ENCODE measurements at places on chromosomes 2 and 18.

DNA sequence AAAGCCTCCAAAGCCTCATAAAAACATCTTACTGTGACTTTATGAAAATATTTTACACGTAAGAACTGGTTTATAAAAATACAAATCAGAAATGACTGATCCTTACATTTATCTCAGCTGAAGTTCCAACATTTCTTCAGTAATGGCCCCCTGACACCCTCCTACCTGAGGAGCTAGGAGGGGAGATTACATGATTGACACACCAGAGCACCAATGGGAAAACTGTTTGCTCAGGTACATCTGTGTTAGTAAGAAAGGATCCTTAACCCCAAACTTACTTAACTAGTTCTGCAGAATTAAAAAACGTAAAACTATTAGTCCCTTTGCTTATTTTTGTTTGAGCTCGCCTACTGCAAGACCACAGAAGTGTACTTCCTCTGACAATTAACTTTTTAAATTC lies 27.0 kb downstream of the ENOSF1 start:
- DNase-seq: no peak

- no peak for DNase-seq
Measured at GRCh38 chr18:48667276-48668254, 128.7 kb downstream of the CTIF start.

- no peak for DNase-seq
Measured at GRCh38 chr2:233414777-233415570, 60.7 kb downstream of the DGKD start.

DNA sequence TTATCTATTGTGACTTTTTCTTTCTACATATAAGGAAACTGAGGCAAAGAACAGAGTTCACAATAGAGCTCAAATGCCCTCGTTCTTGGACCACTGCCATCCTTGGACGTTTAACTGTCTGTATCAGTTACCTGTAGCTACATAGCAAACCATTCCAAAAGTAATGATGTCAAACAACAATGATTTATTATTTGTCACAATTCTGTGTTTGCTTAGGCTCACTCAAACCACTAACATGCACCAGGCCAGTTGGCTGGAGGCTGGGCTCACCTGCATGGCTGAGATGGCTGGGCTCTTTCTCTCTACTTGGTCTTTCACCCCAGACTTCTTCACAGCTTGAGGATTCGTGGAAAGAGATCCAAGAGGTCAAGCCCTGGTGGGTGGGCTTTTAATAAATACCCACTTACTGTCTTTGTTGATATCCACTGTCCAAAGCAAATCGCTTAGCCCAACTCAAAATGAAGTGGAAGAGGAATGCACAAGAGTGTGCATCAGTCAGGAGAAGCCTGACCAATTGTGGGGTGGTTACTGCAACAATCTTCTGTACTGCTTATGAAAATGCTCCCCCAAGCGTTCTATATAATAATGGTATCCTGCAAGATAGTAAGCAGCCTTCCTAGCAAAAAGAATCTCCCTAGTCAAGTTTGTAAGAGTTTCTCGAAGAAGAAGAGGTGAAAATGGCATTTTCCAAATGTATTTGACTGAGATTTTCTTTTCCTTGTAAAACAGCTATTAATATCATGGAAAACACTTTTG lies 163.5 kb upstream of the NT5C1B start:
- DNase-seq: no peak

- DNase-seq: no peak
Measured at GRCh38 chr18:73908323-73908722, 239.3 kb downstream of the FBXO15 start.

DNA sequence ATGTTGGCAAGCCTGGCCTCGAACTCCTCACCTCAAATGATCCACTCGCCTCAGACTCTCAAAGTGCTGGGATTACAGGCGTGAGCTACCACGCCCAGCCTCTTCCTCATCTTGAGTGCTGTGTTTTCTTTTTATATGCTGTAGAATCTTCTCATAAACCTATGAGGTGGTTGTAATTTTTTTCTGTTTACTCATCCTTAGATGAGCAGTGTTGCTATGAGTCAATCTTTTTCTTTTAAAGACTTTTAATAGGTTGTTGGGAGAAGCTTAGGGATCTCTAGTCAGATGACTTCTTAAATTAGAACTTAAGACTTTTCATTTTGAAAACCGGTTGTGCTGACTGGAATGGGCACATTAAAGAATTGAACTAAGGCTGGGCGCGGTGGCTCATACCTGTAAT lies 8.7 kb upstream of the AAK1 start:
- DNase-seq: no peak

DNA sequence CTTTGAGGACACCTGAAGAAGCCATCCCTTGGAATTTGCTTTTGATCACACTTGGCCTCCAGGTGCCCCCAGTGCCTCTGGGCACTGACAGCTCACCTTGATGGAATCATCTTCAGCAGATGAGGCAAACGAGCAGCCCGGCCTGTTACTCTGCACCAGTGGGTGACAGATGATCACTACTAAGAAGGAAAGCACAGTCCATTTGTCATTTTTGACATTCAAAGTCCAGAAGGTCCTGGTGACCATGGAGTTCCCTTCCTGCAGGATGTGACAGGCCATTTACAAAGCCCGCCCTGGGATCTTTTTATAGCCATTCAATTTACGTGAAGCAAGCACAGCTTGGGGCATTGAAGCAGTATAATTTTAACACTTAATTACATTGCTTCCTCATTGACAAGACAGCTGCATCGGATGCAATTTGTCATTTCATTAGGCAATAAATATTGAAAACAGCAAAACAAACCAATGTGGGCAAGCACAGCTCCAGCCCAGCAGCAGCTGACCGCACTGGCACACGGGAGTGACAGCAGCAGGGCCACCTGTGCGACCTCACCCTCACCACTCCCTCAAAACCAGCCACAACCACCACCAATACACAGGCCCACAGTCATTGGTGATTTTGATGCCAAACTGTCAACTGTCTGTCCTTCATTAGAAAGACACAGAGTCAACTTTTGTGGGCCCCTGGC lies 76.0 kb upstream of the SLC66A3 start:
- no peak for DNase-seq

DNA sequence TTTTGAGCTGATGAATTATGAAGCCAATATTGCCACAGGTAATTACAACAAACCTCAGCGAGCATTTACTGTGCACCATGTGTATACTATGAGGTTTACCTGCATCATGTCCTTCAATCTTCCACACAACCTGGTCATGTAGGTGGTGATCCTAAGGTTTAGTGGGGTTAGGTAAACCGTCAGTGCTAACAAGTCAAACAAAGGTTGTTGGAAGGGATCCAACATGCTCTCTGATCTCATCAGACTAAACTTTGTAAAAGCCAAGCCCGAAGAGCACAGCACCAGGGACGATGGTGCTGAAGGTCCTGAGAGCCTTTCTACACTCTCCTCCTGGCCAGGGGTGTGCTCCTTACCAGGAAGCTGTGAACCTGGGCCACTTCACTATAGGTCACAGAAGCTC lies 29.4 kb downstream of the SH3YL1 start:
- no peak for DNase-seq

- no peak for DNase-seq
Measured at GRCh38 chr2:88808652-88809051, 117.2 kb downstream of the RPIA start.

DNA sequence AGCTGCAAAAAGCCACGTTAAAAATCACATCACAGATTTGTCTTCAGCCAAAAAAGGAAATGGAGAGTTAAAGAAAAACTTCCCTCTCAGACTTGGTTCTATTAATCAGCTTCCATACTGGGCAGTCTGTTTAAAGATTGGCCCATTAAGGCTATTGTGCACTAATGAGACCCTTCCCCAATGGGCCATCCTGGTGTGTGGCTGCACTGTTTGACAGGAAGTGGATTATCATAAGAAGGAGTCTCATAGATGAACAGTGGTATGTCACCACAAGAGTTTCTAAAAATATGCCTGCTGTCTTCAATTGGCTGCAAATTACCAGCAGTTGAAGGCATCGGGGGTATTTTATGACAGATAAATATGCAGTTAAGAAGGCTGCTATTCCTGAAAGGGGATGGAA lies 247.6 kb upstream of the THSD7B start:
- no peak for DNase-seq

DNA sequence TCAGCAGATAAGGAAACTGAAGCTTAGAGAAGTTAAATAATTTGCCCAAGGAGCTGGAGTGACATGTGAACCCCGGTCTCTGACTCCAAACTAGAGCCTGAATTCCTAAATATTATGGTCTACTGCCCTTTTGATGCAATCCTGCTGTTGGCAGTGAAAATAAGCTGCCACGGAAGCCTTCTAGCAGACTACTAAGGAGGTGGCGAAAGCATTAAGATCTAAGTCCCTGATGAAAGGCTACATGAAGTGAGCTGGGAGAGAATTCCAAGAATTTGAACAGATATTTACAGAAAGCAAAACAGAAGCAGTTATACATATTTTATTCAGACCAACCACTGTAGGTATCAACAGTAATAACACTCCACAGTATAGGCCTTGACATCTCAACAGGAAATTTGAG lies 28.1 kb downstream of the TRMT61B start:
- no peak for DNase-seq

DNA sequence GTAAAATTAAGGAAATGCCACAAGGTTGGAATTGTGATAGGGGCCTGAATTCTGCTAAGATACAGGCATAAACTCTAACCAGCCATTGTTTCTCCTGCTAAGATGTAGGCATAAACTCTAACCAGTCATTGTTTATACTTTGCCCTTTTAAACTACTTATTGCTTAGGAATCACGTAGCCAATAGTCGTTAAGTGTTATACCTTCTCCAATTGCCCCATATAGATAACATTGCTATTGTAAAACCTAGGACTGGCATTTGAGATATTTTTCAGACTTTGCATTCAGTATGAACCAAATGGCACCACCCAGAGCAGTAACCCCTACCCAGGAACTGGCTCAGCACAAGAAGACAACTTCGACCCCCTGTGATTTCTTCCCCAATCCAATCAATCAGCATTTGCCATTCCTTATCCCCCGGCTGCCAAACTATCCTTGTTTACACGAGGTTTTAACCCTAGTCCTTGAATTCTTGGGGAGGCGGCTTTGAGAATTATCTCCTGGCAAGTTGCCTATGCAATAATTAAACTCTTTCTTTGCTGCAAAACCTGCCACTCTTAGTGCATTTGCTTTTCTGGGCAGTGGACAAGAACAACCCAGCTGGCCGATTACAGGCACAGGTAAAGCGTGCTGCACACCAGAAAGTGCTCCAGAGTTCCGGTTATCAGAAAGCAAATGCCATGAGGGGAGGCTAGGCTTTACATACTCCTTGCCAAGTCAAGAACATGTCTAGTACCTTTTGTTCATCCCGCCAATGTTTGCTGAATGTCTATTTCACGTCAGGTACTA lies 167.6 kb downstream of the LAMA1 start:
- DNase-seq: no peak
